RKO (cell line): ENCODE measurements at places on chromosomes 16 and 17.

GRCh38 chr16:89709716-89710432 is 8.4 kb upstream of the SPATA2L start:
- DNase-seq, result no peak

GRCh38 chr16:67268136-67268579 is 11.2 kb upstream of the PLEKHG4 start:
- peak; percentile 83 for DNase-seq

DNA sequence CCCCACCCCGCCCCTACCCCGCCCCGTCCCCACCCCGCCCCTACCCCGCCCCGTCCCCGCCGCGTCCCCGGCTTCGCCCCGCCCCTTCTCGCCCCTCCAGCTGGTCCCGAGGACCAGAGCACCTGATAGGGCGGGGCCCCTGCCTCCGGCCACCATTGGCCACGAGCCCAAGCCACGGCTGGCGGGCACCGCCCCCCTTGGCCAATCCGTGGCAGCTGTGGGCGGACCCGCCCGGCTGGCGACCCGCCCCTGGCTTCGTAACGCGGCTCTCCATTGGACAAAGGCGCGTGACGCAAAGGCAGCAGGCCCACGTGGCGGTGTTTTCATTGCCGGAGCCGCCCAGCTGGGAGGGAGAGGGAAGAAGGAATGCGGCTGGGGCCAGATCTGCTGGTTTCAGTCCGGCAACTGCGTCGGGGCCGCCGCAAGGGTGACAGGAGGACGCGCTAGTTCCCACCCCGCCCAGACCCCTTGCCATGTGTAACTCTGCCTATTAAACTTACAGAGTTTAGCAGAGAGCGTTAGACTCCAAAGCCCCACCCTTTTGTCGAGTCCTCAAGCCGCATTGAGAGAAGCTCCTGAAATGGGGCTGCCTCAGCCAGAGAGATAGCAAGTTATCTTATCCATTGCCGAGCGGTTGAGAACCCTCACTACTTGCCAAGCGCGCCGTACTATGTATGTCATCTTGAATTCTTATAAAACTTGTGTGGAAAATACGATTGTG is 403 bp upstream of the WIPI1 start:
- peak; percentile 97 for DNase-seq

DNA sequence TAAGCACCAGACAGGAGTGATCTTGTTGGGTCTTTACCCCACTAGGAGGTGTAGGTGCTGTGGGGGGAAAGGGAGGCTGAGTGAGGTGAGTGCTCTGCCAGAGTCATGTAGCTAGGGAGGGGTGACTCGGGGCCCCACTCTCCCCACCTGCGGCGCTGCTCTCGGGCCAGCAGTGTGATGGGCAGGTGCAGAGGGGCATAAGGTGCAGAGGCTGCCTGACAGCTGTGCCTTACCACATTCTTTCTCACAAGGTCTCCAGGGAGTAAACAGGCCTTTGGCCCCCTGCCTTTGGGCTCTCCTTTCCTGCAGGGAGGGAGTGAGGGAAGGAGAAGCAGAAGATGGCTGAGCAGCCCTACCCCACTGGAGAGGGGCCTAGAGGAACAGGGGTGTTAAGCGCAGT is 4.5 kb upstream of the CNP start:
- DNase-seq, result no peak

- no peak for DNase-seq
Measured at GRCh38 chr17:82663381-82664275, 15.4 kb upstream of the WDR45B start.

GRCh38 chr17:15492791-15493692 is 25.6 kb upstream of the CDRT4 start:
- no peak for DNase-seq

DNA sequence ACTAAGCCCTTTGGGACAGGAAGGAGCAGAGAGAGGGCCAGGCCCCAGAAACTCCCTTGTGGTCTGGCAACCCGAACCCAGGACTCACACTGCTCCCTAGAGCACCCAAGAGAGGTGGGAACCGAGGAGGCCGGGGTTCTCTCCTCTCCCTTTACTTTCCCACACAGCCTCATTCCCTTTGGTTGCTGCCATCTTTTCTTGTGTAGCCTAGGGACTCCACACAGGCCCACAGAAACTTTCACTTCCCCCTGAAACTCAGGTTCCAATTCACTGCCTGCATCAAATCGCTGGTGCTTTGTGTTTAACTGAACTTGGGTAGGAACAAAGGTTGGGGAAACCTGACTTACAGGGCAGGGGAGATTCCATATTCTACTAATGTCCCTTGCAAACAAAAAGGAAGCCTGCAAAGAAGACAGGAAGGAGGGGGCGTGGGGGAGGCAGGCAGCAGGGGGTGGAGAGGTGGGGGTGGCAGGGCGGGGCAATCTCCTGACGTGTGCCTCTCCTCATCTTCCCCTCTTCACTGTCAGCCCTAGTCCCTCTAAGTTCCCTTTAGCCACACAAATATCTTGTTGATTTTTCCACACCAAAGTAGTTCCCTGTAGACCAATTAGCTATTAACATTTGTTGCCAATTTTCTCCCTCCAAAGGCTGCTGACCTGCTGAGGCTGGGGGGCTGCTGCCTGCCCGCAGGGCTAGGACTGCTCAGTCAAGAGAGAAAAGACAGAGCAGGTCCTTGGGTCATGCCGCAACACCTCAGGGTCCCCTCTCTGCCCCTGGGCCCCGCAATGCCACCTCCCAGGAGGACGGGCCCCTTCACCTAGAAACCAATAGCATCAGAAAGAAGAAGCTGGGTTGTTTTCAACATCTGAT is 8.0 kb downstream of the ST3GAL2 start:
- no peak for DNase-seq

GRCh38 chr17:12302711-12303110 is 282.0 kb downstream of the MAP2K4 start:
- no peak for DNase-seq

DNA sequence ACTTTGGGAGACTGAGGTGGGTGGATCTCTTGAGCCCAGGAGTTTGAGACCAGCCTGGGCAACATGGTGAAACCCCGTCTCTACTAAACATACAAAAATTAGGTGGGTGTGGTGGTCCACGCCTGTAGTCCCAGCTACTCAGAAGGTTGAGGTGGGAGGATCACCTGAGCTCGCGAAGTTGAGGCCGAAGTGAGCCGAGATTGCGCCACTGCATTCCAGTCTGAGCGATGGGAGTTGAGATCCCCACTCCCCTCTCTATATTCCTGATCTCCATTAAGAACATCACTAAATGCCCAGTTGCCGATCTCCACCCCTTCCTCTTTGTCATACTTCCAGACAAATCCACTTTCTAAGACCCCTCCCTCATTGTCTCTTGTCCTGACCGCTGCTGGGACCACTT is 24.3 kb upstream of the ZNF652 start:
- DNase-seq, result no peak

DNA sequence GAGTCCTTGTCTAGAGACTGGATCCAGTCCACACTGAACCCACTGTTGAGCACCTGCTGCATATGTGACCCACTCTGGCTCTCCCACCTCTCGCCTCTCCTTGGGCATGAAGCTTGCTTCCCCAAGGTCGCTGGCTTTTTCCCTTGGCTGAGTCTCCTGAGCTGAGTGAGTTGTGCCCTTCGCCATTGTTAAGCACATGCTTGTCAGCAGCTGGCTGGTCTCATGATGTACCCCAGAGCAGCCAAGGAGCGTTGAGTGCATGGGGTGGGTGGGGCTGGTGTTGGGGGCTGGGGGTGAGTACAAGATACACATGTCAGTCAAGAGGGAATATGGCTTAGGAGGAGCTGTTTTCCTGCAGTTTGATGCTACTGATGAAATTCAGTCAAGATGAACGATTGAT is 165.6 kb downstream of the SNX29 start:
- DNase-seq, result no peak

DNA sequence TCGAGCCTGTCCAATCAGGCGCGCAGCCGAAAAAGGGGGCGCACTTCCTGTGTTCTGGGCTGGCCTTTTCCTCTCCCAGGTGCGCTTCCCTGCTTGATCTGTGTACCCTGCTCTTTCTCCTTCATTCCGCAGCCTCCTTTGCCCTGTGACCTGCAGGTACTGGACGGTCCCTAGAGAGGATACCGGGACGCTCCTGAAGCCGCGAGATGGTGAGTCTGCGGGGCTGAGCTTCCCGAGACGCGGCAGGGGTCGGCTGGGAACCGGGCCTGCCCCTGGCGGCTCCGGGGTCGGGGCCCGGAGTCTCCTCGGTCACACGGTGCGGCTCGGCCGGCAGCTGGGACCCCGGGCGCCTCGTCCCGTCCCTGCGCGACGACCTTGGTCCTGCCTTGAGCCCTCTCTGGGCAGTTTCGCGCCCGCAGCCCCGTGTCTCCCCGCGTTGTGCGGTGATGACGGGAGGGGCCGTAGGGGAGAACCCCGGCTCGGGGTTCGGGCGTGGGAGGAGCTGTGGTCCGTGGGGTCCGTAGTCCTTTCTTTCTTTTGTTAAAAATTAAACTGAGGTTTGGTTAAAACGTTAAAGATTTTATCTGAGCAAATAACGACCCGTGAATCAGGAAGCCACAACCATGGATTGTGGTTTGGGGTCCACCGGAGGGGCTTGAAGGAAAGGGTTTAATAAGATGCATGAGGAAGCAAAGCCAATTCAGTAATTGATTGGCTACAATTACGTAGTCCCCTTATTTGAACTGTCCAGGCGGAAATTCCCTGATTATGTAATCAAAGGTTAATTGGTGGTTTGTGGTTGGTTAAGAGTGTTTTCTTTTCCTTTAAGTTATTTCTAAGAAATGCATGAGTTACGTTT is 172.8 kb upstream of the ZNF267 start:
- DNase-seq, result no peak

DNA sequence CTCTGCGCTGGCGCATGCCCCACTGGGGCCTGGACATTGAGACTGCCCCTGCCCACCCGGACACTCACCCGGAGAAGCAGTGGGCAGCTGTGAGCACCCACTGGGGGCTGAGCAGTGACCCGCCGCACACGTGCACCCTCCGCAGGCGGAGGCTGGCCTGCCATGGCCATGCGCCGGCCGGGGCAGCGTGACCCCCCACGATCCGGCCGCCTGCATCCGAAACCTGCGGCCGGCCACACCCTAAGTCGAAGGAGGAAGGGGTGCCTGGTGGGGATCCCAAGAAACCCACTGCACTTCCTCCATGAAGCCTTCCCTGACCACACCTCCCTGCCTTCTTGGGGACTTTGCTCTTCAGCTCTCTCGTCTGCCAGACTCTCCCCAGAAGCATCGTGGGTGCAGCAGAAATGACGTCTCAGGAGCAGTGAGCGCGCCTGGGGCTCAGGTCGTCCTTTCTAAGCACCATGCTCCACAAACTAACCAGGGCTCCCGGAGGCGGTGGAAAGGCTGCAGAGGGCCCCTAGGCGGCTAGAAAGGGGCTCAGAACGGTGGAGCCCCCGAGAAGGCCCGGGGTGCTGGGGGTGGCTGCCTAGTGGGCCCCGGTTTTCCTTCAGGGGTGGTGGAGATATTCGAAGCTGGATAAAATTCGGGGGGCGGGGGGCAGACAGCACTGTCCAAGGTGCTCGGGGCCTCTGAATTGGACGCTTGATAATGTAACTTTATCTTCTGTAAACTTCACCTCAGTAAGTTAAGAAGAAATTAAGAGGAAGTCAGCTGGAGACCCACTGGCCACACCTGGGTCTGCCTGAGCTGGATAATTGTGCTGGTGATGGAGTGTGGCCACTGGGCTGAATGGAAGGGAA is 1.5 kb downstream of the TPSG1 start:
- DNase-seq, result no peak

DNA sequence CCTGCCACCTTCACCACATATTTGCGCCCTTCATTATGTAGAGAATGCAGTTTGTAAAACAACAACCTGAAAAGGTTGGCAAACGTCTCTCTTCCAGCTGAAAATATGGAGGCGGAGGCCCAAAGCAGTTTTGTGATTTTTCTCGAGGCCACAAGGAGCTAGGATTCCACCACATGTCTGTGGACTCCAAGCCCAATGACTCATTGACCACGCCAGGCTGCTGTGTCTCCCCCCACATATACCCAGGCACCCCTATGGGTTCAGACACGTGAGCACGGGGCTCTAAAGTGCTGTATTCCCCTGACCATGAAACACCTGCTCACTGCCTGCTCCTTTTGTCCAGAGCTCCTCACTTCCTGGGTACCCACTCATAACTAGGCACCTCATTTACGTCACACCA is 121.4 kb upstream of the CDH5 start:
- no peak for DNase-seq

DNA sequence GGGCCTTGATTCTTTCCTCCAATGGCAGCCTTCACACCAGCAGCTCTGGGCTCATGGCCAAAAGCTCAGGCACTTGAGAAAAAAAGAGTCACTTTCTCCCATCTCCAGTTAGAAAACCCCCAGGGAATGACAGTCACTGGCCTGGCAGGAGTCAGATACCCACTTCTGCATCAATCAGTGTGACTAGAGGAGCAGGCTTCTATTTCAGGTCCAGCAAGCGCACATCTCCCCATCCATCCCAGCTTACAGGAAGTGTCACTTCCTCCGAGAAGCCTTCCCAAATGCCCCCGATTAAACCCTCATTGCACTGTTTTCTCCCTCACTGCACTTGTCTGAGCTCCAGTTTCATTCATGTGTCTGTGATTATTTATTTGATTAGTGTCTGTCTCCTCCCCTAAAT is 30.4 kb upstream of the CCL1 start:
- DNase-seq, result no peak

- DNase-seq, result no peak
Measured at GRCh38 chr17:40821536-40821935, 878 bp downstream of the KRT10 start.

- DNase-seq, result peak; percentile 52
Measured at GRCh38 chr16:2881783-2882649, 999 bp upstream of the FLYWCH2 start.

GRCh38 chr17:73831699-73832098 is 187.5 kb upstream of the SDK2 start:
- DNase-seq, result no peak

DNA sequence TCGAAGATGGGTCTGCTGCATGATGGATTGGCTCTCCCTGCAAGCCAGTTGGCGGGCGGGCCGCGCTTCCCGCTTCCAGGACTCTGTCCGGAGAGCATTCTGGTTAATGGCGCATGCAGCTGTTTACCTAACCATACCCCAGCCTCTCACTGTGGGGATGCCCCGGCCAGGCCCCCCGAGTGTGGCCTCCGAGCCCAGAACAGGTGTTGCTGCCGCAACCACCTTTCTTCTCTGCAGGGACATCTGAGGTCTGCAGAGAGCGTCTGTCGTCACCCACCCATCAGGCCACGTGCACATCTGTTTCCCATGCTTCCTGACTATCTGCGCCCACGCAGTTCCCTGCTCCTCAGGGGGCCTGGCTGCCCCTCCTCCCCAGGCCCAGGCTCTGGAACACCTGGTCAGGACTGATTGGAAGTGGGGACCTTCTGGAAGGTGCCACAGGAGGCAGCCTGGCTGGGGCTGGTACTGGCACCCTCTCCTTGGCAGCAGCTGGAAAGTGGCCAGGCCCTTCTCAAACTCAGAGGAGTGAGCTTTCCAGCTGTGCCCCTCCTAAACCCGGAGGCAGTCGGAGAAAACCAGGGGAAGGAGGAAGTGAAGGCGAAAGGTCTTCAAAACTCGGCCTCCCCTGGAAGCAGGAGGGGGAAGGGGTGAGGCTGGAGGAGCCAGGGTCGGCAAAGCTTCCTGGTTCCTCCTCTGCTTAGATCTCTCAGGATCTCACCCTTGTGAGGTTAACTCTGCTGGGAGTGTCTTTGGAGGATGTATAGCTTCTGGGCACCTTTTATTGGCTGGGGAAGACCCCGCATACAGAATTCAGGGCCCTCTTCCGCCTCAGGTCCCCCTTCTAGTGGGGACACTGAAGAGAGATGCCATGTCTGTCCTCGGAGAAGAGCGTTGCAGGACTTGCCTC is 64.5 kb upstream of the CIBAR2 start:
- no peak for DNase-seq

GRCh38 chr17:69654981-69655855 is 240.7 kb downstream of the MAP2K6 start:
- no peak for DNase-seq
